Stimulated activated CD8-positive, alpha-beta memory T cell treated with anti-CD3 and anti-CD28 coated beads, Interleukin-2, amount 100 ng/mL, for 48 hours (primary cell): ENCODE measurements at places on chromosomes 3 and 15.

DNA sequence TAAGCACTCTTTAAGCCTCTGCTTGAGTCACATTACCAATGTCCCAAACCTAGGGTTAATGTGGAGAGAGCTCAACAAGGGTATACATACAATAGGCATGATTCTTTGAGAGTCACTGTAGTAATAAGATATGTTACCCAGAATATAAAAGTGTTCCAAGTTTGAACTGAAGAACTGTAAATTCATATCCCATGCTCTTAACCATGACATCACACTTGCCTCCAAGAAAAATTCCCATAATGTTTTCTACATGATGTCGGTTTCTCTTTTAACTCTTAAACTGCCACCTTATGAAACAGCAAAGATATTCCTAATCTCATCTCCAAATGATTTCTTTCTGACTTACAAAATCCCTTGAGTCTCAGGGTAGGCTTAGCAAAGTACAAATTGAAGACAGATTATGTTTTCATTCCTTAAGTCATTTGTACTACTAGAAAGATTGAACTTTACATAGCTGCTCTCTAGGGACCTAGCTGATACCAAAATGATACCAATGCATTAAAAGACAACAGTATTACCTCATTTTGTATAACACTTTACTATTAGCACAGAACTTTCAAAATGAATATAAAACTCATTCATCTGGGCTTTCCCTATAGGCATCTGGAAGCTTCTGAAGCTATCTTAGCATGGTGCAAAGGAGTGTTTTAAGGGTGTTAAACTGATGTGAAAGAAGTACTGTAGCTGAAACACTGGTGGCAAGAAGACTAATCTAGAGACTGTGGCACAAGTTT, 127.1 kb downstream of the KCNMB2 start:
- no peak for DNase-seq

- DNase-seq: no peak
Observed at GRCh38 chr3:5390221-5390620, 202.7 kb downstream of the EDEM1 start.

- DNase-seq: no peak
Observed at GRCh38 chr3:52752045-52752660, 18.6 kb downstream of the NEK4 start.

- DNase-seq: no peak
Observed at GRCh38 chr3:13161771-13162535, 88.7 kb upstream of the IQSEC1 start.

GRCh38 chr15:60400944-60401343, 3.2 kb upstream of the ANXA2 start:
- no peak for DNase-seq

- no peak for DNase-seq
Observed at GRCh38 chr3:144018776-144019175, 47.2 kb downstream of the DIPK2A start.

- no peak for DNase-seq
Observed at GRCh38 chr3:55486101-55486856, 827 bp downstream of the WNT5A start.

DNA sequence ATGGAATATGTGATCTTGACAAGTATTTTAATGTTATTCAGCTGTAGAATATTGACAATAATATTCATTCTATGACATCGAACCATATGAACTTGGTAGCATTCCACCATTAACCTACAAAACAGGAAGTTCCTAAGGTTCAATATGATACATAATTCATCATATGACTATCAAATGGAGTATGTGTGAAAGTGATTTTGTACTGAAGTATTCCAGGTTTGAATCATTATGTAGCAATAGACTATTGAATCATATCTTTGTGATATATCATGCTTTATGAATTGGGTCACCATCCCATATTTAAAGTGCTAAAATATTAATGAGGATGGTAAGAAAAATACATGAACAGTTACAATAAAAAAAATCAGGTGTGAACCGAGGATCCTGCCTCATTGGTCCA, 95.1 kb downstream of the TP63 start:
- DNase-seq: no peak

DNA sequence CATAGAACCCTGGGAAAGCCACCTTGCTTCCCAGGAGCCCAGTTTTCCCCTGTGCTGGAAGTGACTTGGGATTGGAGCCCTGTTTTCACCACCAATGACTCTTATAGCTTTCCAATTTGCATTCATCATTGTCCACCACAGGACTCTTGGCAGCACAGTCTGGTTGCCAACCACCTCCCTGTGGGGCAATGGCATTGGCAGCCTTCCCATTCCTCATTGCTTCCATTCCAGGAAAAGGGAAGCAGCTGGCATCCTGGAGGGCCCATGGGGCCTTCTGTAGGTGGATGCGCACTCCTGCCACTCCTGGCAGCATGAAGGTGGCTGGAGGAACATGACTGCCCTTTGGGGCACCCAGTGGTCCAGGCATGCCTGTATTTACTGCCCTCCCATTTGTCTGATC, 57.7 kb downstream of the FEM1B start:
- no peak for DNase-seq

GRCh38 chr3:26718315-26718714, 95.7 kb downstream of the LRRC3B start:
- DNase-seq: no peak

DNA sequence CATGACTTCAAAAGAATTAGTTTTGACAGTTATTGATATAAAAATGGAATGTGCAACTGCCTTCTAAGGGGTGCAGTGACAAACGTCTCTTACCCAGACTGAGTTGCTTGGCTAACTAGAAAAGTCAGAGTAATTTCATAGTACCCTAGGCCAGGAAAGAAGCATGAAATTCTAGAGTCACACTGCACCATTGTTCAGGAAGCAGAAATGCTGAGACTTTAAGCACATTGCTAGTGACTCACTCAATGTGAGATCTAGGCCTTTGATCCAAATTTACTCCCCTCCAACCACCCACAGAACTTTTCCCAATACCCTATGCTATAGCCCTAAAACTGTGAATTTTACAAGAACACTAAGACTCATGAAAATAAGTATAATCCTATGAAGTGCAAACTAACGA, 110.8 kb downstream of the DUT start:
- DNase-seq: no peak

- no peak for DNase-seq
Observed at GRCh38 chr3:37693511-37694283, 168.0 kb upstream of the CTDSPL start.

DNA sequence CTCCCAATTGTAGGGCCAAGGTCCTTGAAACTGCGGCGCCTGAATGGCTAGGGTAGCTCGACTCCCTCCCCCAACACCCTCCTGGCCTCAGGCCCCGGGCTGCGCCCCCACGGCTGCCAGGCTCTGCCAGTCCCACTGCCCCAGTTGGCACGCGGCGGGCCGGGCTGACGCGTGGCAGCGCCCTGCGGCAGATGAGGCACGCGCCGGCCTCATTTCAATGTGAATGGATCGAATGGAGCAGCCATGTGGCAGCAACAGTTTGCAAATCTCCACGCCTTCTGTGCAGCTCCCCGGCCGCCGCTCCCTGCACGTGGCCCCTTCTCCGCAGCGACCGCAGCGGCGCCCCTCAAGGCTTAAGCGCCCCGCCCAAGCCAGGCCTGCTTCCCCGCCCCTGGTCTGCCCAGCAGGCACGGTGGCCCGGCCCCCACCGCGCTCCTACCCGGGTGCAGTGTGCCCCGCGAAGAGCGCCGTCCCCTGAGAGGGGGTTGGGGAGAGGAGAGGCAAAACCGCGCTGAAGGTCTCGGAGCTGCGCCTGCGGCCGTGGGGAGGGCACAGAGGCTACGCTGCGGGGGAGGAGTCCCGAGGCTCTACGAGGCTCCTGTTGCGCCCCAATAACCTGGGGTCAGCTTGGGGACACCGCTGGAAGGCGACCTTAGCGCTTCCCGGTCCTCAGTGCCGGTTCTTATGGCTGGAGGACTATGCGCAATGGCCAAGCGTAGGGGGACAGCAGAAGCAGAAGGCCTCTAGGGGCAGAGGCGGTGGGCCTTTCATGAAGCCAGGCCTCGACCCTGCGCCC, 3.1 kb upstream of the DLL4 start:
- no peak for DNase-seq

DNA sequence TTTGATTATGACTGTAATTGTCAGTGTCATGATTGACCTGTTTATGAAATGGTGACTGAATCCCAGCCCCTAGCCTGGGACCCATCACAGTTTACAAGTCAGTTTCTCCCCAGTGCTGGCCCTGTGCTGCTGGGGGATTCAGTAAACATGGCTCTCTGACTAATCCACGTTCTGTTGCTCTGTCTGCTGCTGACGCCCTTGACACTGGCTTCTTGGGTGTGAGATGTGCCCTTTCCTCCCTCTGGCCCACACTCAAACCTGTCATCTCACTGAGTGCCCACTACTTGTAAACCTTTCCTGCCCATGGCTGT, 84.2 kb downstream of the COL6A5 start:
- no peak for DNase-seq

GRCh38 chr15:20351448-20351971, 190.1 kb downstream of the GOLGA6L6 start:
- no peak for DNase-seq

DNA sequence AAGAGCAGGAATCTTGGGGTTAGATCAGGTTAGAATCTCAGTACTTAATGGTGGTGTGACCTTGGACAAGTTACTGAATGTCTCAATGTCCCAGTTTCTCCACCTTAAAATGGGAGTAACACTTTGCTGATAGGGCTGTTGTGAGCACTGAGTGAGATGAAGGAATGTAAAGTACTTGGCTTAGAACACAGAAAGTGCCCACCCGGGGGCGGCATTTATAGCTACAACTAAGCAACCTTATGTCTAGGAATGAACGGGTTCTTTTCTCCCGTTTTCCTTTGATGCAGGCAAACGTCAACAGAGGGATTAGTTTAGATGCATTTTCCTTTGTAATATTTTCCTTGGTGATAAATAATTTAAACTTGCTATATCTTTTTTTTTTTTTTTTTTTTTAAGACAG, 176.6 kb downstream of the USP13 start:
- DNase-seq: no peak

GRCh38 chr3:15427981-15428380, 583 bp downstream of the EAF1 start:
- no peak for DNase-seq

DNA sequence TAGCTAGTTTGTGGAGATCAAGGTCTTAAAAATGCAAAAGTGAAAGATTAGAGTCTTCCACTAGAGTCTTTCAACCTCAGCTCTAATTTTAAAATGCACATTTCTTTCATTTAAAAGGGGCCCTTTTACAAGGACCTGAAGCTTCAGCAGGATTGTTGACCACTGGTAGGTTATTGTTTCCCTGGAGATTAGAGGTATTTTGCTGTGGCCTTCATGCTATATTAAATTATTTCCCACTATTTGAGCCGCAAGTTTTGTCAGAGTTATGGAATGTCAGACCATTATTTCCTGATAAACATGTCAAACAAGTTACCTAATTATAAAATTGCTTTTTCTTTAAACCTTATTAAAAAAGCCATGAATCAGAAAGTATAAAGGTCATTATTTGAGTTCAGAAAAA, 103.1 kb upstream of the CCNL1 start:
- no peak for DNase-seq

- DNase-seq: no peak
Observed at GRCh38 chr3:126521122-126521891, 2.6 kb upstream of the CHST13 start.

GRCh38 chr3:61981060-61981459, 392.3 kb downstream of the FEZF2 start:
- no peak for DNase-seq

DNA sequence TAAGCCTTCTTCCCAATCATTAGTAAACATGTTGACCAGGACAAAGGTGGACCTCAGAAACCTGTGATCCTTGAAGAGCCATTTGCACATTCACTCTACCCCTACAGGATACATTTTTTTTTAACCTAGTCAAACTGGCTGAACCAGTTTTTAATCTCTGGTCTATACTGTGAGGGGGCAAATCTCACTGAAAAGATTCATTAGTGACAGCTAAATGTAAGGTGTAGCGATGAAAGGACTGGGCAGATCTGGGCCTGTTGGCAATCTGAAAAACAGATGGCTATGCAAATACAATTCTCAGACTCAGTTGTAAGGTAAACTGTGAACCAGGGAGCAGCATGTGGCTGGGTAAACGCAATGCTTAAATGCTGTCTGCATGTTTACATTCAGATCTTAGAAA, 75.6 kb upstream of the SNTN start:
- no peak for DNase-seq

DNA sequence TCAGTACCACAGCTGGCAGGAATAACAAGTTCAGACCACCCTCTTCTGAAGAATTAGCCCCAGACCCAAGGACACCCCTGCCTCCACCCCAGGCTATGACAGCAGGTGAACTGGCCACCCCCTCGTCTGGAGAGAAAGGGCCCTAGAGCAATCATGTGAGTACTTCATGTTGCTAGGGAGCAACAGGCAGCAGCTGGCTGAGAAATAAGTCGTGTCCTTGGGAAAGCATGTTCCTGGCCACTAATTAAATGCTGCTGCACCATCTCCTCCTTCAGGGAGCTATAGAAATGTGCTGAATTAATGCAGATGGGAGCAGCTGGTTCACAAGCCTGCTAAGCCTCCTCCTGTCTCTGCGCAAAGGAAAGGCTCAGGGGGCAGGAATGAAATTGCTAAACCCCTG, 31.5 kb downstream of the MRPS11 start:
- no peak for DNase-seq
